Prostate gland (tissue), 2 donors: ENCODE measurements at places on chromosomes 2 and 18.

DNA sequence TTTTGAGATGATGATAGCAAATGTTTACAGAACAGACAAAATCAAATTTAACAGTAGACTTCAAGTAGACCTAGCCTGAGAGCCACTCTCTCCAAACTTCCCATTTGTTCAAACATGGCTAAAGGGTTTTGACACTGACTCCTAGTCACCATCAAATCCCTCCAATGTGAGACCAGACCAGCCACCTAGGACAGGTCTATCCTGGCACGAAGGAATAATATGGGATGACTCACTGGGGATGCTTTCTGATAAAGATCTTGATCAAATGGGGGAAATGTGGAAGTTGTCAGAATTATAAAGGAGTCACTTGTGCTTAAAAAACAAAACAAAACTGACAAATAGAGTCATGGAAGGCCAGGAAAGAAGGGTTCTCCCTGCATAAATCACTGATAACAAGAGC lies 95.7 kb downstream of the EDAR start:
- no peak for DNase-seq

DNA sequence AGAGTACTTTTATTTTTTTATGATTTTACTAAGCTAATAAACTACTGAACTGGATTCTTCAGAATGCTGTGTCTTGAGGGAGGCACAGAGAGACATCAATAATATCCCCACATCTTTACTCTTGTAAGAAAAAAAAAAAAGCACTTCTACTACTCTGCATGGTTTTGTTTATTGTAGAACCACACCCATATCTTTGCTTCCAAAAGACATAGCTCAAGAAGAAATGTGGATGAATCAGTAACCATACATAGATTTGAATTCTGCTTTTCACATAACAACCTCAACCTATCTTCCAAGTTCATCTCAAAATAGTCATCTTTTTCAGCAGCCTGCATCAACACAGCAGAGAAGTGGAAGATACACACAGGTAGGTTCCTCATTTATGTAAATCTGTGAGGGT lies 12.2 kb upstream of the COL5A2 start:
- DNase-seq = no peak

DNA sequence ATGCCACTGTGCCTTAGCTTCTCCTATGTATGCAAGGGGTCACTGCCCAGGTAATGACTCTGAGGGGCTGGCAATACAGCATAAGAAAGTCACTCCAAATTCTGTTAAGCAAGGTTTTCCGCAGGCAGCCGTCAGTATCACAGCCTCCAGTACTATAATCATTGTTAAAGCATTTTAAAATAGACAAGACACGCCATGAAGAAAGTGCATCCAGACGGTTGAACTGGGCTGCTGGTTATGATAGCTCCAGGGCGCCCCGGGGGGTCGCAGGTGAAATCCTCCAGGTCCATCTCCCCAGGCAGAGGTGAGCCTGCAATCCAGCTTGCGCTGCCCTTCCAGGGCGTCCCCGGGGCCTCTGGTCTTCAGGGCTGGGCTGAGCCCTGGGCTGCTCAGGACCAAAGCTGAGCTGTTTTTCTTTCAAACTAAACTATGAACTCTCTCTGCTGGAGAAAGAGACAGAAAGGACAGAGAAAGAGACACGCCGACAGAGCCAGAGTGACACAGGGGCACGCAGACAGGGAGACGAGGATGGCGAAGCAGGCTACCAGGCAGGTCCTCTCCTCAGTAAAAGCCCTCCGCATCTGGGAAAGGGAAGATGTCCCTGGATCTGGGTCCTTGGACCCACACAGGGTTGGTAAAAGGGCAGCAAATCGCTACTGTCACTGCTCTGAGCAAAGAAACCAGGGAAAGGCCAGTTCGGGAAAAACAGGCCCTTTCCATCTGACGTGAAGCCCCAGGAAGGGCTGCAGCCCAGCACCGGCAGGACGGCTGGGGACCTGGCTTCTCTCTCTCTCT lies 2.1 kb upstream of the TWIST2 start:
- no peak for DNase-seq

GRCh38 chr2:20513946-20514345 lies 67.1 kb downstream of the RHOB start:
- DNase-seq = no peak

DNA sequence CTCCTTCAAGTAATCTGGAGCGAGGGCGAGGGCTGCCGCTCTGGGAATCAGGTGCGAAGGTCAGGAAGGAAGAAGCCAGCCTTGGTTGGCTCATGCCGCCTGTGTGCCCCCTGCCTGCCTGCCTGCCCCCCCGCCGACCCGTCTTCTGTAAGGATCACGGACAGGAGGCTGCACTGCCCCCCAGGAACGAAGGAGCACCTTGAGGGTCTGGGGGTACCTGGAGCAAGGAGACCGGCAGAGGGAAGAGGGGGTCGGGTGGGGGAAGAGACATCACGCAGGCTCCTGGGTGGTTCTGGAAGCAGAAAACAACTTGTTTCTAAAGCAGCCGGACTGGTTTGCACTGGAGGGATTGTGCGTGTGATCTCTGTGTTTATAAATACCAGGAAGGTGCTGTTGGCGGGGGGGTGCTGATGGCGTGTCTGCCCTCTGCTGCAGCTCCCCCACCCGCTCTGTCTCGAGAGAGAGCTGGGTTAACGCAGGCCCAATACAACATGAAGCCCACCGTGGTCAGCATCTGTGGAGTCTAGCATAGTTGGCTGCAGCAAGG lies 1.7 kb downstream of the FOSL2 start:
- DNase-seq = peak; percentile 90

DNA sequence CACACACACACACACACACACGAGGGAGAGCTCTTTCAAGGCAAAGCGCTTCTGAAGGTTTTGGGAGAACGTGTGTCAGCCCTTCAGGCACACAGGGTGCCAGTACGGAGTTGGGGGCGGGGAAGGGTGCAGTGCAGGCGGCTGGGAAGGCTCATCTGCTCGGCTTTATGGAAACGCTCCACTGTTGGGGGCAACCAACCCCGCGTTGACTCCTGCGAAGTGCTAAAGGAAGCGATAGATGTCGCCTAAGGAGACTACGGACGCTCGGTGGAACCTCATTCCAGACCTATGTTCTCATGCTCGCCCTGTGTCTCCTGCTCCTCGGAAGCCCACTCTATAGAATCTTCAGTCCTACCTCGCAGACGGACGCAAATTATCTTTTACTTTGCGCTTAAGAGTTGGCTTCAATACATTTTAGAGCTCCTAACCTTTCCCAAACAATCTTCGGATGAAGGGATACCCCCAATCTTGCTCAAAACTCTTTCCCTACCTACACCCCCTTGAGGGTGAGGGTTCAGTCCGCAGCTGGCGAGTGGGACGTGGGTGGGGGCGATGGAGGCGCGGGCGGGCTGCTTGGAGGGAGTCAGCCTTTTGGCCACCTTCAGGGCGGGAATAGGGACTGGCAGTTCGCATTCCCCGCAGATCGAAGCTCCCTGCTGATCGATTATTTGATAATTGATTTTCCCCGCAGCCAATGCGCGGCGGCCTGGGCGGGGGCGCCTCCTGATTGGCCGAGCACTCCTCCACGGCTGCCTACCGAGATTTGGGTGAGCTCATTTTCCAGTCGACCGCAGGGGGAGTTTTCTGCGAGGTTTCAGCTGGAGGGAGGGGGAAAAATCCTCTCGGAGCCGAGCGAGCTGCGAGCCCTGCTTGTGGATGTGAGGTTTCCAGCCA lies 1.9 kb upstream of the MEIS1 start:
- peak; percentile 83 for DNase-seq

- DNase-seq = no peak
Observed at GRCh38 chr2:111118481-111118980, 2.2 kb upstream of the BCL2L11 start.

DNA sequence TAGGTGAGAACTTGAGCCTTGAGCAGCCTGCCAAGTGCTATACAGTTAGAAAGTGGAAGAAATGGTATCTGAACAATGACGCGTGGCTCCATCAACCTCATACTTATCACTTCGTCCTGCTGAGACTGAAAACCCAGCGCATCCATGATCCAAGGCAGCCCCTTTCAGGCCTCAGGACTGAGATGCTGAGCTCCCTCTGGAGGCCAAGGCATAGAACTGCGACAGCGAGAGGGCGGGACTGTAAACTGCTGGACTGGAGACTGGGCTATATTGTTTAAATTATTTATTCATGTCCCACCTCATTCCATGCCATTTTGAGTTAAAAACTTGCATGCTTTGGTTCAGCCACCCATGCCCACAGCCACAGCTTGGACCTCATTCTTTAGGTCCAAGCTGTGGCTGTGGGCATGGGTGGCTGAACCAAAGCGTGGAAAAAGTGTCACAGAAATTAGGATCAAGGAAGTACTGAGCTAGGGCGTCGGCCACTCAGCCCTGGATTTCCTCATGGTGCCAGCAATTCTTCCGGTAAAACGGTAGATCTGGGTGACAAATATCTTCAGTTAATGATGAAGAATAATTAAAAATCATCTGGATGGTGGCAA lies 195.5 kb downstream of the L3MBTL4 start:
- DNase-seq = no peak

DNA sequence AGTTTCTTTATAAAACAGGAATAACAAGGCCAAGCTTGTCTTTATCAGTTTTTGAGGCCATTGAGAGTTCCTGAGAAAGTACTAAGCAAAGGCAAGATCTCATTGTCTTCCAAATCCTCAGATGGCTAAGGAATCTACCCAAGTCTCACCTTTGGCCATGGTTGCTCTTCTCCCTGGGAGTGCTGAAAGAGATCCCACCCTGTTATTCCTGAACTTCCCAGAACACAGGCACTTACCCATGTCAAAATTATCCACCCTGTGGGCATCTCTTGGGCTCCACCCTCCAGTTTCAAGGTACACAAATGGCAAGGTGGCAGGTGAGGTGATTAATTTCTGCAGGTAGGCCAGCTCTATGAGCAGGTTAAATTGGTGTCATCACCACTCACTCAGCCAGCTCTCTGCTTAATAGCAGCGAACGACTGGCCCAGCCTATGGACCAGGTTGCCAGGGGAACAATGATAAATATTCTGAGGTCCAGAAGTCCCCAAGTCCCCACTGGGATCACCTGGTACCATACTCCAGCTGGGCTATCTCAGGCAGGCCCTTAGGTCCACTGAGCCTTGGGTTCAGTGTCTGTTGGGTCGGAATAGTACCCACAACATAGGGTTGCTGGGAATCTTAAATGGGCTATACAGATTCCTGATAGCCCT lies 2.3 kb upstream of the SPRED2 start:
- DNase-seq = no peak

DNA sequence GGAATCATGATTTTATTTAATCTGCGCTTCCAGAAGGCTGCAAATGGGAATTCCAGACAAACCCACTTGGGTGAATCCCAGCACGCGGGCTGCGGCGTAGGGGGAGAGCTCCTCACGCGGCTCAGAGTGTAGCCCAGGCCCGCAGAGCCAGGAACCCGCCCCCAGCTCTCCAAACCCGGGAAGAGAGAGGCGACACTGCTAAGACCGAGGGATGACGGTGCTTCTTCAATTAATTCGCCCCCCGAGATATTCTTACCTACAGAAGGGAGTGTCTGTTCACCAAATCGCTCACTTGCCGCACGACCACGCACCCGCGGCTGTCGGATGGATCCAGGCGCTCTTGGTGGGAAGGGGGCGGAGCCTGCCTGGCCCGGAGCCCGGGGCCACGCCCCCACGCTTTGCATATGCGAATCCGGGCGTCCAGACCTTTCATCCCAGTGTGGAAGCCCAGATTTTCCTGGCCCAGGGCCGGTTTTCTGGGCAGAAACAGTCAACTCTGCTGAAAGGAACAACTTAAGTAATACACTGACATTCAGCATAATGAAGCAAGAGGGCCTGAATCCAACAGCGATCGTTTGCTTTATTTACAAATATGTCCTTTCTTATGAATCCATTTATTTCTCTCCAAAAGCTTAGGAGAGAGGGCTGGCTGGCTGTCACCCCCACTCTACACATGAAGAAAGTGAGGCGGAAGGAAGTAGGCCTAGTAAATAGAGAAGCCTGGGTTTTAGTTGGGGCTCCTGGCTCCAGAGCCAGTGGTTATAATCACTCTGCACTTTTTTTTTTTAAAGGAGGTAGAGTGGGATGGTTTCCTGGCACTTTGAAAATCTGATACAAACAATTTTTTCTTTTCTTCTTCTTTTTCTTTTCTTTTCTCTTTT lies at the start of gene SLC19A3:
Gene SLC19A3 (minus strand): TSS at position 342 of the 881 bp plus-strand sequence. CDS start 15,710 bp downstream, outside the sequence.
- DNase-seq = peak; percentile 58

- no peak for DNase-seq
Observed at GRCh38 chr2:59690849-59691248, 862.6 kb downstream of the BCL11A start.

DNA sequence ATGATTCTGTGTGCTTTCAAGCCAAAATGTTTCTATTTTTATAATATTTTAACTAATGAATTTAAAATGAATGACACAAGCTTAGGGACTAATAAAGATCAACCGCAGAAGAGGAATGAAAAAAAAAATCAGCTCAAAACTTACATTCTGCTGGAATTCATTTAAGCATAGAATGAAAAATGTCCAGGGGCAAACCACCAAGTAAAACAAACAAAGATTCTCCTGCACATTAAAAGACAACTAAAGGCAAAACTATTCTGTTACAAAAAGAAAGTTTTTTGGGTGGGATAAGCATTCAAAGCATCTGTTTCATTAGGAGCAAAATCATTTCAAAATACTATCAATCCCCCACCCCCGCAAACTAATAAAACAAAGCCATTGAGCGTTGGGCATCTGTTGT lies 99.3 kb upstream of the SOX11 start:
- no peak for DNase-seq

- DNase-seq = no peak
Observed at GRCh38 chr2:78775291-78775690, 250.2 kb upstream of the REG3G start.

- DNase-seq = peak; percentile 28
Observed at GRCh38 chr18:12656938-12657683, 796 bp downstream of the SPIRE1 start.

GRCh38 chr18:78703291-78703690 lies 276.3 kb upstream of the SALL3 start:
- no peak for DNase-seq

GRCh38 chr2:208183526-208183925 lies 6.3 kb downstream of the C2orf80 start:
- no peak for DNase-seq

- DNase-seq = no peak
Observed at GRCh38 chr18:9898792-9899549, 13.2 kb downstream of the TXNDC2 start.

GRCh38 chr2:240403396-240404104 lies 31.9 kb upstream of the GPC1 start:
- no peak for DNase-seq

GRCh38 chr2:175874291-175874690 lies 127.8 kb downstream of the LNPK start:
- DNase-seq = no peak

DNA sequence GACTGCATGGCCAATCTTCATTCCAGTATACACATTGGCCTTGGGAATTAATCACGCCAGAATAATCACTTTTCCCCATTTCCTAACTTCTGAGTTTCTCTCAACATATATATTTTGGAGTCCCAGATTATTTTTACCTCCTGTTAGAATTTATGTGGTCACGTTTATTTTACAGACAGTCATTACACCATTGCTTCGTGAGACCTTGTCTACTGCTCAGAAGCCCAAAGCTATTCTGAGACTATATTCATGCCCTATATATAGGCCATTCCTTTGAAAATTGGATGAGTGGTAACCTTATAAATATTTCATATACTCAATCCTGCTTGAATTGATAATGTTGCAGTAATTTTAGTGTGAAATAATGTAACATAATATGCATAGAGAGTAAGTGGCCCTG lies 610.0 kb upstream of the CDH2 start:
- no peak for DNase-seq
